Chondrocyte (in vitro differentiated cells): ENCODE measurements at places on chromosomes 2 and 18. TPM values are rescaled to one million over a fixed set of nuclear protein-coding genes. Genes with fewer than 3 reads are reported as not detected.

Gene LRP1B
- total RNA-seq = 0.03 to 0.65 TPM (median 0.25 TPM) in 3 replicates

DNA sequence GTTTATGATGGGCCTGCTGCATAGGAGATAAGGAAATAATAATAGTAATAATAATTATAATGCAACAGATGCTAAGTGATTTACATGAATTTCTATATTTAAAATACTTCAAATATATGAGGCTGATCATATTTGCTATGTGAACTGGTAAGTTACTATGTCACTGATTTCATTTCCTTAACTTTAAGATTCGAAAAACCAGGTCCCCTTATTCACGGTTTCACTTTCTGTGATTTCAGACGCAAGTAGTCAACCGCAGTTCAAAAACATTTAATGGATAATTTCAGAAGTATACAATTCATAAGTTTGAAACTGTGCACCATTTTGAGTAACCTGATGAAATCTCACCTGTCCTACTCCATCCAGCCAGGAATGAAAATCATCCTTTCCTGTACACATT is 1697.1 kb upstream of the LRRTM1 start:
- no peak for DNase-seq
- no peak overlapping the region for H3K27ac ChIP-seq
- no peak overlapping the region for H3K4me3 ChIP-seq
- no peaks in the 10 kb centered on the region for H3K36me3 ChIP-seq
- no peaks in the 10 kb centered on the region for H3K4me1 ChIP-seq

DNA sequence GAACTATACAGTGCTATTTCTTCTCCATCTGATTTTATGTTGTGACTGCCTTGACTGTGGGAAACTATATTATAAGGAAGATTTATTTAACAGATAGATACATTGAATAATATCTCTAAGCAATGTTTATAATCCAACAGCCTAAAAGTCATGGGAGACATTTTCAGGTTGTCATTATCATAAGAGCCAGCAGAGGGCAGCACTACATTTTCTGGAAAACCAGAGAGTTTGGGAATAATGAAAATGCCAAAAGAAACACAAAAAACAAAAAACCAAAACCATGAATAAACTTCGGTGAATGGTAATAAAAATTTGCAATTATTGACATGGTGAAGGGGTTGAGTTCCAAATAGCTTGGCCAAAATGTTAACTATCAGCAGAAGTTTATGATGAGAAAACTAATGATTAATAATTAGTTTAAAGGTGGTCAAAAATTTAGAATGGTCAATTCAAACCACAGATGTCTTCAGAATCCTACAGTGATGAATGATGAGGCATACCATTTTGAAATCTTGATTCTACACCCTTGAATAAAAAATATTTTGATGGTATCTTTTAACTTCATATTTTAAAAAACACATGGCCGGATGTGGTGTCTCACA is 4.7 kb downstream of the EEF1B2 start:
- H3K4me1 ChIP-seq = peaks cover 30% of the 10 kb centered on the region
- H3K27ac ChIP-seq = no peak overlapping the region
- peaks cover 30% of the 10 kb centered on the region for H3K36me3 ChIP-seq

Gene ANKRD30BL
- not detected in 3 replicates for total RNA-seq

DNA sequence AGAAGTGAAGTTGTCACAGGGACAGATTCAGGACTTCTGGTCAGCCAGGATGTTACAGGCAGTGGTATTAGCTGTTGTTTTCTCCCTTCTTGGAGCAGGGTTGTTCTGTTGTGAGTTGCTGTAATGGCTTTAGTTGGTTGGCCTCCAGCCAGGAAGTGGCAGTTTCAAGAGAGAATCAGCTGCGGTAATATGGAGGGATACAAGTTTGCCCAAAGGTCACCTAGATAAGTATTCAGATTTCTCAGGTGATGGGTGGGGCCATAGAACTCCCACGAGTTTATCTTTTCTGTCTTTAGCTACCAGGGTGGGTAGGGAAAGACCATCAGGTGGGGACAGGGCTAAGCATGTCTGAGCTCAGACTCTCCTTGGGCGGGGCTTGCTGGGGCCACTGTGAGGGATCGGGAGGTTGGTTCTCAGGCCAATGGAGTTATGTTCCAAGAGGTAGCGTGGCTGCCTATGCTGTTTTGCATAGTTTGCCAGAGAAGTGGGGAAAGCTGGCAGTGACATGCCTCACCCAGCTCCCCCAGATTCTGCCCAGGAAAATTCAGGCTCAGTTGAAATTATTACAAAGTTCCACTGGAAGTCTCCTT is 640.4 kb upstream of the CHAC2 start:
- H3K36me3 ChIP-seq = peaks cover 1% of the 10 kb centered on the region
- H3K27ac ChIP-seq = no peak overlapping the region
- H3K4me1 ChIP-seq = peaks cover 6% of the 10 kb centered on the region
- DNase-seq = peak; percentile 58
- H3K27me3 ChIP-seq = peaks cover 47% of the 10 kb centered on the region
